ENCODE measurements at places on chromosomes 7 and 10. TPM values are rescaled to one million over a fixed set of nuclear protein-coding genes. Genes with fewer than 3 reads are reported as not detected.

Gene EPHB4
- 92.9 TPM for total RNA-seq

Gene ZNF365
- not detected for total RNA-seq

Gene SAMD8
- total RNA-seq = 5.8 TPM

Gene TET1
- 22.3 TPM for total RNA-seq

DNA sequence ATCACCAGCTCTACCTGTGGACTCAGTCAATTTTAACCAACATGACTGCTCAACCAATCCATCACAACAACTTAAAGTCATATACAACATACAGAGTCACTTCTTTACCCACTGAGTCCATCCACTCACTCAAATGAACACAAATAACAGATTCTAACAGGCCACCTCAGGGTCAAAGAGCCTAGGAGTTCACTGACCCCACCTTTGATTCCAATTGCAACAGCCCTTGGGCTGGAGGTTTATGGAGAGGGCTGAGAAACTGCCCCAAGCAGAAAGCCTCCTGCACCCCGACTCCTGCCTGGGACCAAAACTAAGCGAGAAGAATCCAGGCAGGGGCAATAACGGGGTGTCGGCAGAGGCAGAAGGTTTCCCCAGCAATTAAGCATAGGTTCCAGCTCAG is 263.8 kb downstream of the PARD3 start:
- no peak for DNase-seq

- DNase-seq = no peak
Observed at GRCh38 chr10:7235376-7235775, 175.5 kb downstream of the SFMBT2 start.

DNA sequence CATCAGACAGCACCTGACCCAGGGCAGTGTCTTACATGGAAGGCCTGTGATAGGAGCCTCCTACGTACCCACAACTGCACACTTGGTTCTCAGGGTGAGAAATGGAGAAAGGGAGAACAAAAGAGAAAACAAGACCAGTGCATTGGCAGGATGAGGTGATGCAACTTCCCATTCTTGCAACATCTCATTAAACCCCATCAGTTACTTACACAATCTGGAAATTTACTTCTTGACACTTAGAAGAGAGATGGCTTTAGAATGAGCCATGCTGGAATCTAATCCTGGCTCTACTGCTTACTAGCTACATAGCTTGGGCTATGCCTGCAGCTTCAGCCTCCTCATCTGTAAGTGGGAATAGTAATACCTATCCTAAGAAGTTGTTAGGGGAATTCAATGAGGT is 391.7 kb downstream of the KCNMA1 start:
- DNase-seq = no peak

- no peak for DNase-seq
Observed at GRCh38 chr7:42315103-42315502, 78.1 kb upstream of the GLI3 start.

- DNase-seq = no peak
Observed at GRCh38 chr7:85030893-85031292, 156.0 kb downstream of the SEMA3D start.

DNA sequence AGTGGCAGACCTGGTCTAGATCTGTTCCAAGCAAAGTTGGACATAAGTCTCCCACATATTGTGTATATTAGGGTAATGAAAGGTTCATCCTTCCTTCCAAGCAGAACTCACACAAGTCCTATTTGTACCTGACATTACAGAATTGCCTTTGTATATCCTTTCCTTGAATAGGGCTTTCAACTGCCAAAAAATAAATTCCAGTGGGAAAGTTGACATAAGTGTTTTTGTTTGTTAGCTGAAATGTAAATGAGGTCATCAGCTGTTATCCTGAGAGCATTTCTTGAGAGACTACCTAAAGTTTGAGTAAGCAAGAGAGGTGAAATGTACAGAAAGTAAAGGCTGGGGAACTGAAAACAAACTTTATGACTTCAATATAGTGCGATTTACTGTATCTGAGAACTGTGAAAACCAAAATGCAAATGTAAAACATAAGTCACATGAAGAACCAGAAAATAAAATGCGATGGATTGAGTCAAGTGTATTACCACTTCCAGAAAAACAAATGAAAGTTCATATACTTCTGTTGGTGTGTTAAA is 527.3 kb upstream of the SEMA3D start:
- DNase-seq = no peak
